ENCODE measurements at places on chromosomes 7 and 10.

DNA sequence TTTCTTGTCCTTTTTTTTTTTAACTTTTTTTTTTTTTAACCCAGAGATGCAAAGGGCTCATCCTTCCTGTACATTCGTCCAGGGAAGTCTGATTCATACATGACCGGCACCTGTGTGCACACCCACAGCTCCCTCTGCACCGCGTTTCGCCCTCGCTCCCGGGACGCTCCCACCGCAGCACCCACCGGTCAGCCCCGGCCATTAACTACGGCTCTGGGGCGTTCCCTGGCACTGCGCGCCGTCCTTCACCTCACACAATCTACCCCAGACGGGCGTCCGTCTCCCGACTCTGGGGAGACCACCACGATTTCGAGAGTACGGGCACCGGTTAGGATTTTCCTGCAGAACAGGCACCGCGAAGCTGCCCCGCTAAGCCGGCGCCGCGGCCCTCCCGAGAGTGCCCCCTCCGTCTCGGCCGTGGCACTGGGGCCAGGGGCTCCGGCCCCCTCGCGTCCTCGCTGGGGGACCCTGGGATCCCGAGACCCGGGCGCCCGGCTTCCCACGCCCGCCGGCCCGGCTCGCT, 452 bp downstream of the ATE1 start:
- no peak for DNase-seq

DNA sequence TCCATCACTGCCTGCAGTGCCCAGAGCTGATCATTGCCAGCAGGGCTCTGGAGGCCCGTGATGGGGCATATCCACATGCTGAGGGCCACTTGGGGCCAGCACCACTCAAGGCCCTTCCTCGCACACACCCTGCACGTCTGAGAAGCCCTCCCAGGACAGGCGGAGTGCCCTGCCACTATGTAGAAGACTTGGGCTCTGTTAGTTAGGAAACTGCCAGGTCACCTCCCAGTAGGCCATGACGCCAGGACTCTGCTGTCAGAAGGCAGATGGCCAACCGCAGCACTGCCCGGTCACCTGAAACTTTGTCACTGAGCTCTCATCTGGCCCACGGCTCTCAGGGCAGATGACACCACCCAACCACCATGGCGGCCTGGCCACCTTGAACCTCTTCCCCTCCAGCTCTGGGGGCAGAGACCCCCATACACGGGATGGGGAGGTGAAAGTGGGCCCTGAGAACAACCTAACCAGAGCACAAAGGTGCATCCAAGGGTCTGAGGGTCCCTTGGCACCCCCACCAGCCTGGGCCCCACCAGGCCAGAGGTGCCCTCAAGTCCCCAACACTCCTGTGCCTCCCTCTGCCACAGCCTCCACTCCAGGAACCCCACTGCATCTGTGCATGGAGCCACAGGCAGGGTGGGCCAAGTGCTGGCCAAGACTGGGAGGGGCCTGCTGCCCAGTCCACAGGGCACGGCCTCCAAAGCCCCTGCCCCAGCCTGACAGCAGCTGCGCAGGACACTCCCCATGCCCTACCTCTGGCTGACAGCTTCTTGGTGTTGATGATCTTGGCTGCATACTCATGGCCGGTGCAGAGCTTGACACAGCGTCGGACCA, 41.8 kb downstream of the CAMK2B start:
- no peak for DNase-seq

DNA sequence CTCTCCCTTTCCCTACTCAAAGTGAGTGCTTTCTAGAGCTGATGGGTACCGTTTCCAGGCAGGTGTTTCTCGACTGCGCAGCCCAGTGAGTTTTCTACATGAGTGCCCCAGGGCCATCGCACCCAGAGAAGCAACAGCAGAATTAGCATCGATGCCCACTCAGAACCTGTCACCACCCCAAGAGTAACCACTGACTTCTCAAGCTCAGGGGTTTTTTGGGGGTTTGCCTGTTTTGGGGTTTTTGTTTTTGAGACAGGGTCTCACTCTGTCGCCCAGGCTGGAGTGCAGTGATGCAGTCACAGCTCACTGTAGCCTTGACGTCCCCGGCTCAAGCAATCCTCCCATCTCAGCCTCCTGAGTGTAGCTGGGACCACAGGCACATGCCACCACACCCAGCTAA, 25.7 kb downstream of the SNX8 start:
- DNase-seq, result no peak

- no peak for DNase-seq
Measured at GRCh38 chr7:86226191-86226590, 417.5 kb upstream of the GRM3 start.
